Uterus (tissue), 4 donors: ENCODE measurements at places on chromosomes 3 and 15. TPM values are rescaled to one million over a fixed set of nuclear protein-coding genes. Genes with fewer than 3 reads are reported as not detected.

CACNA1D gene
- 97.5 TPM for total RNA-seq

RARRES1 gene
- 12.8 TPM for total RNA-seq

SFMBT1 gene
- 11.3 TPM for total RNA-seq

- no peaks in the 10 kb centered on the region for H3K36me3 ChIP-seq
- H3K27me3 ChIP-seq, result no peaks in the 10 kb centered on the region
- no peaks in the 10 kb centered on the region for H3K4me1 ChIP-seq
- no peak overlapping the region for H3K4me3 ChIP-seq
- DNase-seq, result no peak
These were observed 48.1 kb downstream of the PLCL2 start for GRCh38 chr3:16932877-16933276.

DNA sequence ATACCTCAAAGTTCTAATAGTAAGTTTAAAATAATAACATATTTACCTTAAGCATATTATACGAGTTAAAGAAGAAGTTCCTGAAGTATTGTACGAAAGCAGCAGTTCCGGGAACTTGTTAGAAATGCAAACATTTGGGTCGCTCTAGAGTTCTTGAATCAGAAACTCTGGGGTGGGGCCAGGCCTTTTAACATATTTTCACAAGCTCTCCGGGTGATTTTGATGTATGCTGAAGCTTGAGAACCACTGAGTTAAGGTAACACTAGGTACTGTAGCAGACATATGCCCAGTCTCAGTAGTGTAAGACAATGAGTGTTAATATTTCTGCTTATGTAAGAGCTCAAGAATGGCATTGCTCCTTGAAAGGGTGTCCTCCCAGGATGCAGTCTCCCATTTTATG, 461.1 kb downstream of the C3orf38 start:
- H3K36me3 ChIP-seq, result no peaks in the 10 kb centered on the region
- no peaks in the 10 kb centered on the region for H3K4me1 ChIP-seq
- H3K27me3 ChIP-seq, result no peaks in the 10 kb centered on the region
- H3K4me3 ChIP-seq, result no peak overlapping the region
- no peak for DNase-seq
- H3K27ac ChIP-seq, result no peak overlapping the region

DNA sequence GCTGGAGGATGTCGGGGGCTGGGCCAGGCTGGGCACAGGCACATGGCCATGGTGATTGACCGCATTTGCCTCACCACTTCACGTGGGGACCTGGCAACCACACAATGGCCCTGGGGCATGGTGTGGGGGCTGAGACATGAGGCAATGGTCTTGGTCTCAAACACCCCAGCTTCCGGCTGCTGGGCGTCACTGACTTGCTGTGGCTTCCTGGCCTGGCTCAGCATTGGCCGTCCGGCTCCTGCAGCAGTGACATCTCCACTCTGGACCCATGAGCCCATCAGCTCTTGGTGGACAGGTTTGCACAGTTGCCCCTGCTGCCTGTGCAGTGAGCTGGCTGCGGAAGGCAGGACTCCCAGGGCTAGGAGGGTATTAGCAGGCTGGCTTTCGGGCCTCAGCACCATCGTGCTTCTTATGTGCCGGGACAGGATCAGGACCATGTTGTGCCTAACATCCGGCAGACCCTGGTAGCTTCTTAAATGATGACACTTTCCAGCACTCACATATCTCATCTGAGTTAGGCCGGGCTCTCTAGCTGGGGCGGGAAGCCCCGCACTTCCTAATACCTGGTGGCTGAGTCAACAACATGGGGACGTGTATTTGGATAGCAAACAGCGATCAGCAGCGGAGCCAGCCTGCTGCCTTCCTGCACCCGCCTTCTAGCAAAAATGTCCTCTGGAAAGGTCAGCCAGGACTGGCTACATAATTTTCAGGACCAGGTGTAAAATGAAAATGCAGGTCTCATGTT, 34.1 kb downstream of the ZNF710 start:
- H3K4me3 ChIP-seq, result no peak overlapping the region
- DNase-seq, result no peak
- no peaks in the 10 kb centered on the region for H3K36me3 ChIP-seq
- H3K4me1 ChIP-seq, result no peaks in the 10 kb centered on the region
- H3K27ac ChIP-seq, result peak overlapping the region; percentile 52

- DNase-seq, result no peak
- no peaks in the 10 kb centered on the region for H3K4me1 ChIP-seq
- no peaks in the 10 kb centered on the region for H3K27me3 ChIP-seq
- H3K4me3 ChIP-seq, result no peak overlapping the region
These were observed 278.3 kb downstream of the FEZF2 start for GRCh38 chr3:62095080-62095479.

GOLGA8S gene
- total RNA-seq, result not detected

MAP3K13 gene
- 8.8 TPM for total RNA-seq

CALML4 gene
- total RNA-seq, result 9.1 TPM

GRCh38 chr3:127124120-127124519, 68.8 kb upstream of the PRR23E start:
- H3K36me3 ChIP-seq, result no peaks in the 10 kb centered on the region
- H3K27ac ChIP-seq, result no peak overlapping the region
- DNase-seq, result no peak
- no peaks in the 10 kb centered on the region for H3K27me3 ChIP-seq
- H3K4me3 ChIP-seq, result no peak overlapping the region

DNA sequence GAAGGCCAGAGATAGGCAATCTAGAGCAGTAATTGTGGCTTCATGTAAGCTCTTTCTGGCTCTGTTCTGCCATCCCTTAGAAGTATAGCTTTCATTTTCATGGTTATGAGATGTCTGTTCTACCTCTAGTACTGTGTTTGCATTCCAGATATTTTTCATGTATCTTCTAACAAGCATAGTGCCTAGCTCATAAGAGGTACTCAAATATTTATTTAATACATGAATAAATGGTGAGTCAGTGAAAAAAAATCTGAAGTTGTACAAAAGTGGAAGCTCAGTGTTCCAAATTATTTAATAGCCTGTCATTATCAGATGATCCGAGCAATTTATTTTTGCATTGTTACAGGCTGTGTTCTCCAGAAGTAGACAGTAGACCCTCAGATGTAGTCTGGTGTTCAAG, 64.3 kb downstream of the OXSM start:
- H3K4me3 ChIP-seq, result no peak overlapping the region
- no peaks in the 10 kb centered on the region for H3K27me3 ChIP-seq
- DNase-seq, result no peak
- H3K4me1 ChIP-seq, result no peaks in the 10 kb centered on the region
- no peaks in the 10 kb centered on the region for H3K36me3 ChIP-seq
- no peak overlapping the region for H3K27ac ChIP-seq

GRCh38 chr3:52015438-52016228, 19.9 kb upstream of the RPL29 start:
- H3K27me3 ChIP-seq, result no peaks in the 10 kb centered on the region
- H3K27ac ChIP-seq, result no peak overlapping the region
- no peak for DNase-seq

DNA sequence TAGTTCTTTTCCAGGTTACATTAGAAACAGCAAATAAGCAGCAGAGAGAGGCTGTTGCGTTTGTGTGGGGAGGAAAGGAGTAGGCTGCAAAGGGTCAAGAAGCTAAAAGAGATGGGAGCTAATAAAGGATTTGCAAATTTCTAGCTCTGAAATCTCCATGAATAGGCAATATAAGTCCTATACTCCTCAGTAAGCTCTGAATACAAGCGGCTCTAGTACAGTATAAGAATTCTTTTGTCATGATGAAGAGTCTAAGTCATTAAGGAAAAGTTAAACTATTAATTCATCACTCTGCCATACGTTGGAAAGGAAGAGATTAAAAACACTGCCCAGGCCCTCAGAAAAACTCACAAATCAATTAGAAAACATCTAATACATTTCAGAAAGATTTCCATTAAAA, 59.3 kb downstream of the CEP152 start:
- H3K4me1 ChIP-seq, result no peaks in the 10 kb centered on the region
- no peaks in the 10 kb centered on the region for H3K36me3 ChIP-seq
- no peaks in the 10 kb centered on the region for H3K27me3 ChIP-seq
- H3K4me3 ChIP-seq, result no peak overlapping the region
- DNase-seq, result no peak

GRCh38 chr15:91882858-91883586, 29.5 kb downstream of the SLCO3A1 start:
- no peak overlapping the region for H3K27ac ChIP-seq
- no peak for DNase-seq
- H3K27me3 ChIP-seq, result no peaks in the 10 kb centered on the region
- H3K4me3 ChIP-seq, result no peak overlapping the region

DNA sequence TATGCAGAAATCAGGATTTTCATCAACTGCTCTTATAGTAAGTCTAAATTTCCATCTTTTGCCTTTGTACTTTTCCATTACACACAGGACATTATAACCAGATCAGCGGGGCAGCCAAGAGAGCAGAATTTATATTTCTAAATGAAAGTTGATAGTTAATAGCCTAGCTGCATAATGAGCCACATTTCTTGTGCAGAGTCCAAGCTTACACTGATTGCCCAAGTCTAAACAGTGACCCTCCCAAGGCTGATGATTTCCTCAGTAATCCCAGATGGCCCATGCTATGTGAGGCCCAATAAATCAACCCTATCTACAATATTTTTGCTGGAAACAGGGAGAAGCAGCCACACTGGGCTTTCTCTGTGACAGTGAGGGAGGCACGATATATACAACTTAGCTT, 475.8 kb upstream of the KCNMB2 start:
- no peak overlapping the region for H3K4me3 ChIP-seq
- H3K27ac ChIP-seq, result peak overlapping the region; percentile 13
- H3K27me3 ChIP-seq, result no peaks in the 10 kb centered on the region
- H3K36me3 ChIP-seq, result no peaks in the 10 kb centered on the region

ATG3 gene
- total RNA-seq, result 47.9 TPM

- no peak overlapping the region for H3K27ac ChIP-seq
- H3K4me3 ChIP-seq, result no peak overlapping the region
- no peaks in the 10 kb centered on the region for H3K4me1 ChIP-seq
- no peak for DNase-seq
These were observed 24.9 kb downstream of the VPS13C start for GRCh38 chr15:62035256-62035924.

SHC4 gene
- 5.0 TPM for total RNA-seq

DNA sequence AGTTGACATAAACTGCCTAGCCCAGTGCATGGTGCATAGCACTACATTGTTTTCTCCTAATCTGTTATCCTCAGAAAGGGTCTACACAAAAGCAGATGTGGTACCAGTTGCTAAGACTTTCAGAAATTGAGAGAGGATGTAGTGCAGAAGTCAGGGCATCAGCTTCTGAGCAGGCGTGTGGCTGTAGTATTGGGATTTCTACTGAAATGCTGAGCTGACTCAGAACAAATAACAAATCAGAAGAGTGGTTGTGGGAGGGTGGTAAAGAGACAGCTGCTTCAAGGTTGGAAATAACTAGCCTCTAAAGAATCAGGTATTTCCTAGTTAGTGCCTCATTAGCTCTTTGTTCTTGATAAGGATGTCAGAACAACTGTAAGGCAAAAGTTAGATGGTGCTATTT, 161.3 kb downstream of the AKAP13 start:
- H3K4me3 ChIP-seq, result no peak overlapping the region
- no peak overlapping the region for H3K27ac ChIP-seq
- no peaks in the 10 kb centered on the region for H3K36me3 ChIP-seq
- H3K4me1 ChIP-seq, result no peaks in the 10 kb centered on the region

CLSTN2 gene
- total RNA-seq, result 32.2 TPM

DNA sequence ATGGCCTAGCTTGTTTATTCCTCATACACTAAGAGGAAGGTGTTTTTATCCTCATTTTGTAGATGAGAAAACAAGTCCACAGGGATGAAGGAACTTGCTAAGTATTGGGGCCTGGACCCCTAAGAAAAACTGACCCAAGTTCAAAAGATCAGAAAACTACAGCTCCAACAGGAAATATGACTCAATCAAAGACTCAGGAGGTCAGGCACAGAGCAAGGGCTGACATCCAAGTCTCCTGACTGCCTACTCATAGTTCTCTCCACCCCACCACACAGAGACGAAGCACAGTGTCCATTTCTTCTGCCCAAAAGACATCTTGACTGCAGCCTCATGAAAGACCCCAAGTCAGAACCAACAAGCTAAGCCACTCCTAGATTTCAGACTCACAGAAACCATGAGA, 26.9 kb upstream of the TPM1 start:
- no peaks in the 10 kb centered on the region for H3K27me3 ChIP-seq
- no peaks in the 10 kb centered on the region for H3K4me1 ChIP-seq
- H3K36me3 ChIP-seq, result no peaks in the 10 kb centered on the region
- no peak for DNase-seq
- no peak overlapping the region for H3K4me3 ChIP-seq

HCN4 gene
- total RNA-seq, result not detected

- no peaks in the 10 kb centered on the region for H3K27me3 ChIP-seq
- H3K36me3 ChIP-seq, result no peaks in the 10 kb centered on the region
These were observed 40.5 kb downstream of the IMPG2 start for GRCh38 chr3:101279765-101280385.

P2RY1 gene
- total RNA-seq, result 7.9 TPM

ANKUB1 gene
- not detected for total RNA-seq

SST gene
- not detected for total RNA-seq

- no peaks in the 10 kb centered on the region for H3K27me3 ChIP-seq
- no peaks in the 10 kb centered on the region for H3K4me1 ChIP-seq
- H3K36me3 ChIP-seq, result no peaks in the 10 kb centered on the region
- DNase-seq, result no peak
- H3K4me3 ChIP-seq, result no peak overlapping the region
These were observed 71.8 kb downstream of the CEMIP start for GRCh38 chr15:80850941-80851451.

DNA sequence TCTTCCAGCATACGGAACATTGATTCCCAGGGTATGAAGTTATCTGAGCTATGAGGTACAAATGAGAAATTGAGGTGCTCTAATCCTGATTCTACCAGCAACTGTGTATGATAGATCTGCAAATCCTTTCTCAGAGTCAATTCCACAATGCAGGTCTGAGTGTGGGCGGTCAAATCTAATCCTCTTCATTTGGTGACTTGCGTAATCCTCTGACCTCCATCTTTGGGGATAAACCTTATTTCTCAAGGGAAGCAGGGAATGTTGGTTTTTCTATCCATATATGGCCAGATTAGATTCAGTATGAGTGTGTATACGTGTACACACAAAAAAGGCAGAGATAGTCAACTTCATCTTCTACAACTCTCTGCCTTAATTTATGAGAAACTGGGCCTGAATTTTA, 348.4 kb upstream of the IL12A start:
- DNase-seq, result no peak
- no peak overlapping the region for H3K4me3 ChIP-seq
- H3K27ac ChIP-seq, result no peak overlapping the region
- no peaks in the 10 kb centered on the region for H3K36me3 ChIP-seq
- H3K27me3 ChIP-seq, result no peaks in the 10 kb centered on the region

GRCh38 chr3:72177075-72178050, 392.4 kb upstream of the PROK2 start:
- peaks cover 16% of the 10 kb centered on the region for H3K4me1 ChIP-seq
- peak overlapping the region; percentile 86 for H3K27ac ChIP-seq
- peak; percentile 68 for DNase-seq

GRCh38 chr3:10157031-10157430, 7.7 kb upstream of the IRAK2 start:
- no peaks in the 10 kb centered on the region for H3K36me3 ChIP-seq
- no peaks in the 10 kb centered on the region for H3K4me1 ChIP-seq
- no peaks in the 10 kb centered on the region for H3K27me3 ChIP-seq
- H3K4me3 ChIP-seq, result no peak overlapping the region
- no peak overlapping the region for H3K27ac ChIP-seq

- no peak overlapping the region for H3K27ac ChIP-seq
- DNase-seq, result no peak
- H3K36me3 ChIP-seq, result no peaks in the 10 kb centered on the region
- no peaks in the 10 kb centered on the region for H3K4me1 ChIP-seq
- no peaks in the 10 kb centered on the region for H3K27me3 ChIP-seq
These were observed 266.7 kb upstream of the ATP10A start for GRCh38 chr15:26129852-26130251.

GRCh38 chr3:89059211-89059925, 48.1 kb upstream of the EPHA3 start:
- no peak for DNase-seq
- no peak overlapping the region for H3K4me3 ChIP-seq
